ENCODE measurements at places on chromosomes 7 and 10.

DNA sequence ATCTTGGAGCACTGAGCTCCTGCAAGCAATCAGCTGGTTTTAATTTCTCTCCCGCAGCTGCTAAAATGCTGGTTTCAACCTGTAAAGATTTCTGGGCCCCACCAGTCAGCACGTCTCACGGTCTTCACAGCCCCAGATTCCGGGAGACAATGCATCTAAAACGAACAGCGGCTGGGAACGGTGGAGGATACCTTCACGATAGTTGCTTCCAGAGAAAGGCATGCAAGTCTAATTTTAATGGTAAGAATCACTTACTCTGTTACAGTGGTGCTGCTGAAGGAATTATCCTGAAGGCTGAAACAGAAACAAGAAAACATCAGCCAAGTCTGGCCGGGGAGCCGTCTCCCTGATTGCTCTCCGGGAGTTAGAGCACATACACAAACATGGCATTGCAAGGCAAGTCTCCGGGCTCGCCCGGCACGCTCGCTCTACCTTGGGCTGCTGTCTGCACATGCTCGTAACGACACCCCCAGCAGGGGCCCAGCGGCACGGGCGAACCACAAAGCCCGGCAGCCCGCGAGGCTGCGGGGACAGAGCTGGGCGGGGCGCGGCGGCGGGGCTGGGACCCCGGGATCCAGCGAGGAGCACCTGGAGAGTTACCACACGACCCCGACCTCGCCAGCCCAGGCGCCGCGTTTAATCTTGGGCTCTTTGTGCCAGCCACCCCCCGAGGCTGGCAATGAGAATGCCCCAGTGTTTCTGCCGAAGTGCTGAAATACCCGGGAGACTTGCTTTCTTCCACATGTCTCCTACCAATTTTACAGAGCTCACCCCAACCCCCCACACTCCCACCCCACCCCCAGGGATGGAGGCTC, at the start of gene FAM13C:
Gene FAM13C, minus strand, starts transcription at position 406 of the 815 bp plus-strand sequence. Its CDS starts 89 bp downstream, at position 317.
- no peak for DNase-seq

DNA sequence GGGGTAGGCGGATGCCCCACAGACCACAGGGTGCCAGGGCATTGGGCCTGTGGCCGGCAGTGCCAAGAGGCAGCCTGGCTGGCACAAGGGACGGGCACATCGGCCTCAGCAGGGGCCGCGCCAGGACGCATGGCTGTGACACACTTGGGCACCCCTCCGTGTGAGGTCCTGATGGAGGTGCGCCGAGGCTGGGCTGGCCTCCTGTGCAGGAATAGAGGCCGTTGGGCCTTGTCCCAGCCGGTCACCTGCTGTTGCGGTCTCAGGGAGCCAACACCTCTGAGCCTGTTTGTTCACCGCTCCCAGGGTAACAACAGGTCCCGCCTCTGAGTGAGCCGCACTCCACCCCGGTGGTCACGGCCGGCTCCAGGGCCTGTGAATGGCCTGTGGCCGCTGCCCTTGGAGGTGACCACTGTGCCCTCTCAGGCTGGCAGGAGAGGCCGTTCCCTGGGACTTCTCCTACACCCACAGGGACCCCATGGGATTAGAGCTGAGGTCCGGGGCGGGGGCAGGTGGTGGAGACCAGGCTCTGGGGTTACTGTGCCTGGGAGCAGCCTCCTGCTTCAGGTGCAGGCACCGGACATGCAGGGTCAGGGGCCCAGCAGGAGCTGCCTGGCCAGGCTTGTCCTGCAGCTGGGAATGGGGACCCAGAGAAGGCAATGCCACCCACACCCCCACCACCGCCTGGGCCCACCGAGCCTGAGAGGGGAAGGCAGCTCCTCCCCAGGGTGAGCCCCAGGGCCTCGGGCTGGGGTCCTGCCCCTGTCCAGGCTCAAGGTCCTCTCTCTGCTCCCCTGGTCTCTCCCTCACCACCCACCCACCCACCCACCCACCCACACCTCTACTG, 12.0 kb downstream of the PWWP2B start:
- no peak for DNase-seq

DNA sequence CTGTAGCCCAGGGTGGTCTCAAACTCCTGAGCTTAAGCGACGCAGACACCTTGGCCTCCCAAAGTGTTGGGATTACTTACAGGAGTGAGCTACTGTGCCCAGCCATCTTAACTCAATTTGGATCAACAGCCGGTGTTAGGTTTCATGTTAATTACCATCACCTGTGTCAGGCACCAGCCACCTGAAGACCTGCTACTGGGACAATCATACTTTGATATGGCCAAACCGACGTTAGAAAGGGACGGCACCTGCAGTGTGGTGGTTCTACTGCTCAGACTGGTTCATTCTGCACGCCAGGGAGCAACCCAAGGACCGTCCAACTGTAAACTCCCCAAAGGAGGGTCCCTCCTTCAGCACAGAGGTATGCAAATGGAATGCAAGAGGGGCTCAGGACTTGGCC, 74.2 kb upstream of the CYTH3 start:
- no peak for DNase-seq

DNA sequence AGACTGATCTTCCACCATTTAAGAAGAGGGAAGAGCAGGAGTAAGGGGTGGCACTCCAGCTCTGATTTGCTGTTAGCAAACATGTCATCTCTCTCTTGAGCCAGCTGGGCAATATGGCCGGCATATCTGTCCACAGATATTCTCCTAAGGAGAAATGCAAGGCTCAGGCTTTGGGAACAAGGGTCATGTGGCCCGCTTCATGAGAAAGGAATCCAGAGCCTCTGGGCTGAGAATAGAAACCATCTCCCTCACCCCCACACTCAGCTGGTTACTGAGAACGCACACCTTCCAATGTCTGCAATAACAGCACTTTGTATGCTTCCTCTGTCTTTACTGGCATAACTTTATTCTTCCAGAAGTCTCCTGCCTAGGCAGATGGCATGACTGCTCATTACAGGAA, 171.2 kb downstream of the ELMO1 start:
- no peak for DNase-seq

GRCh38 chr10:110529596-110530011, 31.9 kb downstream of the DUSP5 start:
- DNase-seq, result no peak

DNA sequence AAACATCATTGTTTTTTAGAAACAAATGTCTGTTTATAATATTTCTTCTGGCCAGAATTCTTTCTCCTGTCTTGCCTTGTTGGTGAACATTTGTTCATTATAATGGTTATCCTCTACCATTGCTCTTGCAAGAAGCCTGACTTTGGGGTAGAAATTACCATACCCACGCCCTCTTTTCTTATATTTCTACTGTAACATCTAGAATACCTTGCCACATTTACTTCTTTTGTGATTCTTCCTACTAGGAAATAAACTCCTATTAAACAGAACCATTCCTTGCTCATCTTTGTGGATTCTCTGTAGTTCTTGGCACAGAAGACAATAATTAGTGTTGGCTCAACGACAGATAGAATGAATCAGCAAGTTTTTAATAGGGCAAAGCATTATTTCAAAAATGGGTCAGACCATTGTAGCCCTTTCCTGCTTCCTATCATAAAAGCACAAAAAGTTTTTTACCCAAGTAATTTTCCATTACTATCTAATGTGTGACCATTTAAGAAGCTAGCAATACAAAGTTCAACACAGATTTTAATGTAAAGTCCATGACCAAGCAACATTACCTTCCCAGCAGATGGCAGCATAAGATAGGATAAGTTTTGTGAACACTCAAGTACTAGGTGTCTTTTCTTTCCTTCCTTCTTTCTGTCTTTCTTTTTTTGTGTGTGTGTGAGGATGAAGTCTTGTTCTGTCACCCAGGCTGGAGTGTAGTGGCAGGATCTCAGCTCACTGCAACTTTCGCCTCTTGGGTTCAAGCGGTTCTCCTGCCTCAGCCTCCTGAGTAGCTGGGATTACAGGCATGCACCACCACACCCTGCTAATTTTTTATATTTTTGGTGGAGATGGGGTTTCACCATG, 270.4 kb downstream of the HGF start:
- peak; percentile 79 for DNase-seq

- peak; percentile 37 for DNase-seq
Measured at GRCh38 chr7:108613147-108613948, 43.7 kb downstream of the DNAJB9 start.

- no peak for DNase-seq
Measured at GRCh38 chr7:4796453-4796852, 21.0 kb downstream of the AP5Z1 start.

- no peak for DNase-seq
Measured at GRCh38 chr7:44709011-44709915, 39.4 kb upstream of the ZMIZ2 start.

DNA sequence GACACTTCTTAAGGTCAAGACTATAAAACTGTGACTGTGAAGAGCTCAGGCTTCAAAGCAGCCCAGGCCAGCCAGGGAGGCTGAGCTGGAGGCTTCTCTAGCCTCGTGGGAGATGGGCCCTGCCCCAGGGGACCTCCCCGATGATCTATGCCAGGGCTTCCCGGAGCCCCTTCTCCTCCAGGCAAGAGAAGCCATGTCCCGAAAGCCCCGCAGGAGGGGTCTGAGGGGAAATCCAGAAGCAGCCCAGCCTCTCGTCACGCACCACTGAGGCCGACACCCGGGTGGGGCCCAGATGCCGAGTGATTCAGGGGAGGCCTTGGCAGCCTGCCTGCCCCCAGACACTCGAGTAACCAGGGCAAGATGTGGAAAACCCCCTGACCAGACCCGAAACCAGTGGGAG, 63.7 kb downstream of the PROSER2 start:
- DNase-seq, result no peak

DNA sequence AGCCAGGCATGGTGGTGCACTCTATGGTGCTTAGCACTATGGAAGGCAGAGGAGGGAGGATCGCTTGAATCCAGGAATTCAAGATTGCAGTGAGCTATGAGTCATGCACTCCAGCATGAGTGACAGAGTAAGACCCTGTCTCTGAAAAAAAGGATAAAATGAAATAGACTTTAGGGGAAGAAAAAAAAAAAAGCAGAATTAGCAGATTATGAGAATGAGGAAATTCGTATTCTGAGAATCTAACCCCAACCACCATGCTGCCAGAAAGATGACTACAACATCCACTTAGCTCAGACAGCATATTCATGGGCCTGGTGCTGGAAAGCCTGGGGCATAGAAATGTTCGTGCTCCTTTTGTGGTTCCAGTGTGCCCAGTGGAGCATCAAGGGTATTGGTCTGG, 63.3 kb downstream of the TMEM26 start:
- DNase-seq, result no peak

DNA sequence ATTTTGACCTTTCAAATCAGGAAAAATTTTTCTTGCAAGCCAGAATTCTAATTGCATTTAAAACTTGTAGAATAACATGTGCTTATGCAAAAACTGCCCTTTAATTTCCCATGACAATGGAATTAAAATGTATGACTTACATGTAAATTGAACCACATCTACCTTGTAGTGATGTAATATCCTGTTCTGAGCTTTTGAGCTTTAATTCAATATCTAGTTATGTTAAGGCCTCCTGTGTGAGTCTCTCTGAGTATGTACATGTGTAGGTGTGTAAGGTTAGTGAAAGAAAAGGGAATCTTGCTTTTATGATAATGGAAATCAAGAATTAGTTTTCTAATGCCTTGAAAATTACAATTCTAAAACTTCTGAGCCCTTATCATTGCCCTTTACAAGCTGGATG, 344.8 kb upstream of the AKR1E2 start:
- DNase-seq, result no peak

GRCh38 chr10:78851647-78852046, 217.1 kb upstream of the ZMIZ1 start:
- DNase-seq, result no peak

DNA sequence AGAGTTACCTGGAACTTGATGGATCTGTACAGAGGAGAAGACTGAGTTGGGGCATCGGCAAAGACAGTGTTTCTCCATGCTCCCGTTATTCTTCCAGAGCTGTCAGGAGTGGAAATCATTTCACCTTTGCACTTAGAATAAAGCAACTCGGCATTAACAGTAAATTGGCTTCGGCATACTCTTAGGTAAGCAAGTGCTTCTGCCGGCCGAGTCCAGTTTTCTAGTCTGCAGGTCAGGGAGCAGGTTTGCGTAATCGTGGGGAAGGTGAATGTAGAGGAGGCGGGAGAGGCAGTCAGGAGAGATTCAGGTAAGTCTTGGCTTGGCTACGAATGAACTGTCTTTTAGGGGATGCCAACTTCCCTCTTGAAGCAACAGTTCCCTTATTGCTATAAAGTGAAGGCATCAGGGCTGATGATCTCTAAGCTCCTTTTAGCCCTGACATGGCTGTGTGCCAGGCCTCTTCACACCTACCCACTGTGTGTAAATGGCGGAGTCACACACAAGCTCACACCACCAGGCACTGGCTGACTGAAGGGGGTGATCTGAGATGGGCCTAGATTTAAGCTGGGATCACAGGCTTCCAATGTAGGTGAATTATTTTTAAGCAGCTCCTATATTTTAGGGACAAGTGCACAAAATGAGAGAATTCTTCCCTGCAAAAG, 127.1 kb downstream of the GATA3 start:
- no peak for DNase-seq

DNA sequence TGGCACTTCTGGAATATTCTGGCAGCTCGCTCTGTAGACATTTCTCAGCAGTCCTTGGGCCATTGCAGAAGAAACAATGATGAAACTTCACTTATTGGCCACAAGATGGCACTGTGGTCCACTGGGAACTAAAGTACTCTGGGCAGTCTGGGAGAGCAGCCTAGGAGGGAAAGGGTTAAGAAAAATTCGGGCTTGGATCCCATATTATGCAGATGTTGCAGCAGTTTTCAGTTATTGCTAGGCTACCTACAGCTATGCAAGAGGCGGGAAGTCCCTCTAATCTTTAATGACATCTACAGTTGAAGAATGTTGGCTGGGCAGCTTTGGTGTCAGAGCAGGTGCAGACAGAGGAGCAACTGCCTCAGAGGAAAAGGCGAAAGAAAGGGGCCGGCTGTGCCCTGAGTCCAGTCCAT, 201.7 kb upstream of the PRSS58 start:
- peak; percentile 62 for DNase-seq

- no peak for DNase-seq
Measured at GRCh38 chr7:46156086-46156485, 235.0 kb upstream of the IGFBP3 start.

GRCh38 chr10:132236881-132237280, 50.1 kb downstream of the DPYSL4 start:
- no peak for DNase-seq

DNA sequence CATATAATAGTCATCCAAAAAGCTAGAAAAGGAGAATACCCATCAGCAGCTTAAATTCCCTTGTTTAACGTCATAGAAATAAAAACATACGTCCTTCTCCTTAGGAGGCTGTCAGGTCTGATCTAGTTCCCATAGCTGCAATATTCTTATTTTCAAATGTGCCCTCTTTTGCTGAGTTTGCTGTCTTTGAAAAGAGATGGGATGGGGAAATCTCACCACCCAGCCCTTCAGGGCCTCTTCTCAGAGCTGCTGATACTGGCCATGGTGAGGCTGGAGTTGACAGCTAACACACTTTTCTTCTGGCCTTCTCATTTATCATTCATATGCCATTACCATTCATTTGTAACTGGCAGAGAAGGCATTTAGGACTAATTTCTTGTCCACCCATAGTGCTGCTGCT, 5.1 kb upstream of the PCGF5 start:
- no peak for DNase-seq

GRCh38 chr7:8227261-8227660, 34.7 kb downstream of the ICA1 start:
- no peak for DNase-seq

DNA sequence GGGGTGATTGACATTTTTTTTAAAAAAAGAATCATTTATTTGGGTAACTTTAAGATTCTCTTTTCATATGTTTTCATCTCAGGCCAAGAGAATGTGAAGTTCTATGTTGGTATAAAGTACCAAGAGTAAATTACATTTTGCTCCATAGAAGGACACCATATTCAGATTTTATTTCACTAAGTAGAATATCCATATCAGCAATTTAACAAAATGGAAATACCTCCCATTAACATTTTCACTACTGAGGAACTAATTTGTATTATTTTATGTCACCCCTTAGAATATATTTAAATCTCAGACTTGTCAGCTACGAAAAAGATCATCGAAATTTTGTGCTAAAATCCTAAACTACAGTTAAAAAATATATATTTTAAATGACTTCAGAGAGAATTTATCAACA, 274.3 kb downstream of the SEMA3D start:
- DNase-seq, result no peak

Measured in SW 1271 (cell line).